ENCODE measurements at places on chromosomes 6 and 20.

GRCh38 chr20:40503119-40503518 is 185.9 kb downstream of the MAFB start:
- no peak for DNase-seq

GRCh38 chr20:52601295-52601971 is 370.7 kb upstream of the TSHZ2 start:
- DNase-seq: no peak

DNA sequence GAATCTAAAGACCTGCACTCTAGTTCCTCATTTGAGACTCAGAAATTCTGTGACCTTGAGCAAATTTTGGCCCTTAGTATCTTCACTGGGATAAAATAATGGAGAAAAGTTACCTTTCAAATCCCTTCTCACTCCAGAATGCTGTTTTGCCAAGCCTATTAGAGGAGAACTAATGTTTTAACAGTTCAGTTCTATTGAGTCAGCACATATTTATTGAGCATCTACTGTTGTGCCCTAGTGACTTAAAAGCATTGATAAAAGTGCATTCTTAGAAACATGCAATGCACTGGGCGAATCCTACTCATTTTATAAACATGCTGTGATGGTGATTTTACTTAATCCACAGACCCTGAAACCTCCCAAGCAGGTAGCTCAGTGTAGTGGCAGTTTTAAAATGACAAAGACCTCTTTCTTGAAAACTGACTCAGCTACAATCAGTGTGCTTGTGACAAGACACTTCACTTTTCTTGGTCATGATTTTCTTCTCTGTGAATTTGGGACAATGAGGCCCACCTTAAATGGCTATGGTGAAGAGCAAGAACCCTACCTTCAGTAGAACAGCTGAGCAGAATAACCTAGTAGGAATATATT is 312.0 kb downstream of the ALDH8A1 start:
- DNase-seq: no peak

DNA sequence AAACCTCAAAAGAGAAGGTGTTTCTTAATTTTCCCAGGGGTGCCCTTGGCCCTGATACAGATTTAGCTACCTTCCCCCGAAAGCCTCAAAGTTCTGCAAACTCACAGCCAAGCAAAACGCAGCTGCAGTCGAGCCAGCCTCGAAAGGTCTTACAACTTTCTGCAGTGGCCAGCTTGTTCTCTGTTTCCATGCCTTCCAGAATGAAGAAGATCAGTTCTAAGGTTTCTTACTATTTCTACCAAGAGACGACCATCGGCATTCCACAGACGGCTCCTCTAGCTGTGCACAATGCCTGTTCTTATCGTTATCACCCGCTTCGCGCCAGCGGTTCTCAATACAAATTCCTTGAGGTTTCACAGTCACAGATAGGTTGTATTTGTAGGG is 28.5 kb upstream of the CCR6 start:
- no peak for DNase-seq

GRCh38 chr6:83429857-83430610 is 817 bp downstream of the ME1 start:
- no peak for DNase-seq

DNA sequence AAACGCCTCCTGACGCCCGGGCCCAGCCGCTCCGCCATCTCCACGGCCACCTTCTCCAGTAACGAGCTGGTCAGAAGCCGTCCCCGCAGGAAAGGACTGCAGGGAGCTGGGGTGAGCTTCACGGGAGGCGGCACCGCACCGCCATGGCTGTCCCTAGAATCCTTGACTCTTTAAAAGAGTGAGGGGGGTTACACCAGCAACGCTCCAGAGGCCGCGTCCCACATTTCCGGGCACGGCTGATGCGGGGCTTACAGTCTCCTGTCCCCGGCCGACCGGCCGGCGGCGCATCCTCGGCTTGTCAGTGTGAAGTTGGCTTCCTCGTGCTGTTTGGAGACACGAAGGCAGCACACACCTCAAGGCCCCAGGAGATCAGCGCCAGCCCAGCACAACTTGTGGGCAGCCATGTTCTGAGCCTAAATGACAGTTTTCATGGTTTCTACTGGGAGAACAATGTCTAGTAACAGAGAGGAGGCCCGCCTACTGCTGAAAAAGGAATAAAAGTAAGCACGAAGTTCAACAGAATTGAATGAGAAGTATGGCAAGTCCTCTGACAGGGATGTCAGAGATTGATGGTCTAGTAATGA is 30.4 kb downstream of the SLC2A4RG start:
- no peak for DNase-seq

DNA sequence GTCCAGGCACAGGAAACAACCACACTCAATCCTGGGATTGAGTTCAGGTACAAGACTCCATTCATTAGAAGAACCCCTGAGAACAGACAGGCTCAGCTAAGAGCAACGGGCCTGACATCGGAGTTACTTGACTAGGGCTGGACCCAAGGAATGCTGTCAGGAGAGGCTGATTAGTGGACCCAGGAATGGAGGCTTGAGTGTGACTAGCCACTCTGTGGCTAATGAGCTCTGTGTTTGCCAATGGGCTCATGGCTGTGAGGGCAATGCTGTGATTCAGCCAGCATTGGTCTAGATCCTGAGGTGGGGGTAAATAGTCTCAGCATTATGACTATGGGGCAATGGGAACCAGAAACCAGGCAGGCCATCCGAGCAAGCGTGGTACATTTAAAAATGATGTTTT is 71.8 kb downstream of the RIOK1 start:
- DNase-seq: no peak

GRCh38 chr6:157066781-157067491 is 256.4 kb downstream of the TMEM242 start:
- DNase-seq: no peak

GRCh38 chr6:72709431-72709830 is 87.6 kb downstream of the KCNQ5 start:
- no peak for DNase-seq

- no peak for DNase-seq
Measured at GRCh38 chr20:52230409-52230808, 38.8 kb upstream of the ZFP64 start.

DNA sequence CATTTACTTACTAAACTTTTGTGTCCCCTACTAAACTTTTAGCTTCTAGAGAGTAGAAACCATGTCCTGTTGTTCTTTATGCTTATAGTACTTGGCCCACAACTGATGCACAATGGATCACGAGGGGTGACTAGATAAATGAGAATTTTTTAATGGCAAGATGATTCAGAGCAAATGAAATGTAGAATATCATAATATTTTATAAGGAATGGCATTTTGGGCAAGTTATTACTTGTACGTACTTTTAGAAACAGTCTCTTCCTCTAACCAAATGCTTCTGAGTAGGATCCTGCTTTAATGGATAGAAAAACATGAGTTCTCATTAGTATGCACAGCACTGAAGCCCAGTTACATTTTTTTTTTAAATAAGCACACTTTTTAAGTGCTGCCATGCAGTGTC is 336.3 kb downstream of the NRN1 start:
- no peak for DNase-seq

GRCh38 chr20:32685541-32686529 is 12.1 kb upstream of the C20orf203 start:
- DNase-seq: no peak

GRCh38 chr6:32568561-32568960 is 21.1 kb downstream of the HLA-DRB1 start:
- no peak for DNase-seq

GRCh38 chr6:17877196-17877894 is 110.1 kb downstream of the KIF13A start:
- no peak for DNase-seq

All from vagina (tissue), 2 donors.